Panc1 (cell line): ENCODE measurements at places on chromosomes 2 and 18. TPM values are rescaled to one million over a fixed set of nuclear protein-coding genes. Genes with fewer than 3 reads are reported as not detected.

The IGFBP5 gene
- 1.9 TPM for total RNA-seq

DNA sequence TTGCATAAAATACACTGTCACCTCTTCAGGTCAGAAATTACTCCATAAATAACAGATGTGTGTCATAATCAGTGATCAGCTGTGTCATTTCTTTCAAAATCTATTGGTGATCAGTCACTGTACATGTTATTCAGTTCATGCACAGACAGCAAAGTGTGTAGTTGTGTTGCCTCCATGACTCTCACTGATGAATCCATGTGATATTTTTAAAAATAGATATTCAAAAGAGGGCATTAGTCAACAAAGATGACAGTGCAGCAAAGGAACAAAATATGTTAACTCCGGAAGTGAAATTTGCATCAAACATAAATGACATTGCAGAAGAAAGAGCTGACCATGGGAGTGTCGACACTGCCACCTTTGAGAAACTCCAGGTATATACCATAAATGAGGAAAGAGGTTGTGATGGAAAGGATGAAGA lies 17.1 kb upstream of the MCM6 start:
- no peak for DNase-seq

- DNase-seq: no peak
These were observed 71.2 kb downstream of the NABP1 start for GRCh38 chr2:191749181-191749540.

DNA sequence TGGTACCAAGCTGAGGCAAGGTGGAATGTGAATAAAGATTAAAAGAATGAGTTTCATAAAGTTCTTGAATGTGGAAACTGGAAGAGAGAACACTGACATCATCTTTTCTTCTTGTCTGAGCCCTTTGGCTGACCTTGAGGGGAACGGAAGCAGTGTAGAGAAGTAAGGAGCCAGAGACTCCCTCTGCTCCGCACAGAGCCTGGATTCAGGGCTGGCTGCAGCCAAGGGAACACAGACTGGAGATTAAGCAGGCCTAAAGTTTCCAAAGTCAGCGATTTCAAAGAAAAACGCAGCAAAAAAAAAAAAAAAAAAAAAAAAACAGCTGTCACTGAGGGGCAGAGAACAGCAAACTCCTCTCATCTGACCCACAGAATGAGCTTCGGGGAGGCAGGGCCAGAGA lies 19.3 kb upstream of the ALK start:
- DNase-seq: no peak

DNA sequence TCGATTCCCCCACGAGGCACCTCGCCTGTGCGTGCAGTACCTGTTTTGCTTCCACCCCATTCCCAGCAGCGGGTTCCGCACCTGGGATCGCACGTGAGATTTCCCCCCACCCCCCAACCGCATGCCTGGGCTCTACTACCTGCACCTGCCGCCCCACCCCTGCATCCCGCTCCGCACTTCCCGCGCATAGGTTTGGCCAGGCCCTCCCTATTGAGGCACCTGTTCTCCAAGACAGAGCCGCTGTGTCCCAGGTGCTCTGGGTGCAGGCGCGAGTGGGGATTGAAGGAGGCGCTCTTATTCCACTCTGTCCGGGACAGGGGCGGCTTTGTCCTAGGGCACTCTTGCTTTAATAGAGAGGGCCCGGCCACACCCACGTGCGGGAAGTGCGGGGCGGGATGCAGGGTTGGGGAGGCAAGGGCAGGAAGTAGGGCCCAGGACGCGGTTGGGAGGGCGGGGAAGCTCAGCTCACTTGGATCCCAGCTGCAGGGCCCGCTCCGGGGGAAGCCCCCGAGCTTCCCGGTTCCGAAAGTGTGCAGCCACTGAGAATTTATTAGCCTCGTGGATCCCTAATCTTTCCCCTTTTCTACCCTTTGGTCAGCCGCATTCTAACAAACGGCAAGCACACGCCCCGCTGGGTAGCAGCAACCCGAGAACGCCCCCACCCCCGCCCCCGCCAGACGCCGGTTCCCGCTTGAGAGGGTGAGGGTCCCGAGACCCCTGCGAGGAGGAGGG lies 670 bp upstream of the MOCOS start:
- DNase-seq: no peak

DNA sequence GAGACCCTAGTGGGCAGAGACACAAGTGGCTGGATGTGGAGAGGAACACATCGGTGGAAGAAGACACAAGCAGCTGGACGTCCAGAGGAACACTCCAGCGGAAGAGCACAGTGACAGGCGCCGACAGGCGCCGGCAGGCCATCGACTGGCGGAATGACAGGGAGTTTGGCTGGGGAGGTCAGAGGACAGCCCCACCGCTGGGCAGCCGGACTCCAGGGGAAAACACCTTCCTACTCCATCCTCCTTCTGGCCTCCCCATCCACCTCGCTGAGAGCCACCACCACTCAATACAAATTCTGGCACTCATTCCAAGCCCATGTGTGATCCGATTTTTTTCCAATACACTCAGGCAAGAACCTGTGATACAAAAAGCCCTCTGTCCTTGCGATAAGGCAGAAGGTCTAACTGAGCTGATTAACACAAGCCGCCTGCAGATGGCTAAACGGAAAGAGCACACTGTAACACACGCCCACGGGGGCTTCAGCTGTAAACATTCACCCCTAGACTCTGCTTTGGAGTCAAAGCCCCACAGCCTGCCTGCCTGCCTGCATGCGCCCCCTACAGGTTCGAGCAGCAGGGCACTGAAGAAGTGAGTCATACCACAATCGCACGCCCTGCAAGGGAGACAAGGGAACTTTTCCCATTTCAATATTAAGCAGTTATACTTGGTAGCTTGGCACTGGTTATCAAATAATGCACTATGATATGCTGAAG lies 50.2 kb upstream of the LRP1B start:
- no peak for DNase-seq
